ENCODE measurements at places on chromosomes 6 and 20. TPM values are rescaled to one million over a fixed set of nuclear protein-coding genes. Genes with fewer than 3 reads are reported as not detected.

GRCh38 chr6:144666781-144667180 lies 381.6 kb downstream of the UTRN start:
- no peak for DNase-seq

GRCh38 chr20:23507346-23507745 lies 16.4 kb downstream of the CST8 start:
- DNase-seq, result no peak

- peak; percentile 36 for DNase-seq
Observed at GRCh38 chr6:25137480-25137879, 141.7 kb upstream of the CARMIL1 start.

DNA sequence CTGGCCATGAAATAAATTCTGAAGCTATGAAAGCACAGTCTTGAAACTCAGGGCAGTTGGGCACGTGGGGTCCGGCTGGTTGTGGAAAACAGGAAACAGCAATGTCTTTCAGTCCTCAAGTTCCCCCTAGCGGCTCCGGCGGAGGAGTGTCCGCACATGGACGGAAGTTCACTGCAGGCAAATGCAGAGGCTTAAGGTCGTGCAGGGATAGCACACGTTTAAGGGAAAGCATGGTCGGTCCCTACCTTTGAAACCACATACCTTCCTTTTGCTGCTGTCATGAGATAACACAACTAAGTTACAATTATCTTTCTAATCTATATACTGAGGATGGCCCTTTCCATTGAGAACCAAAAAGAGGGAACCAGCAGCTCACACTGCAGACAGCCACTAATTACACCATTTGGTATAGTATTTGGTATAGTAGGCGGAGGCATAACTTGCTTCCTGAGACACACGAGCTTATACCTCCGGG lies 52.6 kb upstream of the NFATC2 start:
- DNase-seq, result peak; percentile 94

NKAIN4 gene
- total RNA-seq, result not detected

KIAA1755 gene
- 0.51 TPM for total RNA-seq

DNA sequence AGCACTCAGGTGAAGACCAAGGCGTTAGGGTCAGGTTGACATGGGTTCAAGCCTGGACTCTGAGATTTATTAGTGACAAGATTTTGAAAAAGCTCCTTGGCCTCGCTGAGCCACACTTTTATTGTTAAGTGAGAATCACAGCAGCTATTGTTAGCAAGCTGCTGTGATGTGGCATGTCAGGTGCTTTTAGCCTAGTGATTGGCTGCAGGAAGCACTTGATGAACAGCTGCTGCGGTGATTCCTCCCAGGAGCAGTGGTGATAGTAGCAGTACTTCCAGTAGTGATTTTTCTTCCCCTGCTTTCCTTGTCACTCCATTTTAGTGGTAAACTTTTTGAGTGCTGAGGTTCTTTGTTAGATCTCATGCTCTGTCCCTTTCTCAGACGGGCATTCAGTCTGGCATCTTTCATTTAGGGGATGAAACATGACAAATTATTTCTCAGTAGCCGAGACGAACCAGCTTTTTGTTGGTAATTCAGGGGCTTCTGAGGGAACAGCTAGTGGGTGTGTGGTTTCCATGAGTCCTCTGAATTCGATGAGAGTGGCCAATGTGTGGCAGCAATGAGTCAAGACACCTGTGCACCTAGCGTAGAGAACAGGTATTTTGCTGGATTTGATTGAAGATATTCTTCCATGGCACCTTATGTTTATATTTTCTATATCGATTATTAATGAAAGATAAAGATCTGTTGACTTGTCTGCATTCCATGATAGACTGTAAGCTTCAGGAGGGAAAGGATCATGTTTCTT lies 696.7 kb downstream of the DHX35 start:
- no peak for DNase-seq
